Stimulated activated CD4-positive, alpha-beta T cell treated with anti-CD3 and anti-CD28 coated beads, Interleukin-12 subunit alpha, Interleukin-12 subunit beta, amount 100 ng/mL, for 48 hours (primary cell): ENCODE measurements at places on chromosomes 1 and 21.
A peak's percentile ranks its signal among the peaks of the same experiment; 100 is the strongest.

DNA sequence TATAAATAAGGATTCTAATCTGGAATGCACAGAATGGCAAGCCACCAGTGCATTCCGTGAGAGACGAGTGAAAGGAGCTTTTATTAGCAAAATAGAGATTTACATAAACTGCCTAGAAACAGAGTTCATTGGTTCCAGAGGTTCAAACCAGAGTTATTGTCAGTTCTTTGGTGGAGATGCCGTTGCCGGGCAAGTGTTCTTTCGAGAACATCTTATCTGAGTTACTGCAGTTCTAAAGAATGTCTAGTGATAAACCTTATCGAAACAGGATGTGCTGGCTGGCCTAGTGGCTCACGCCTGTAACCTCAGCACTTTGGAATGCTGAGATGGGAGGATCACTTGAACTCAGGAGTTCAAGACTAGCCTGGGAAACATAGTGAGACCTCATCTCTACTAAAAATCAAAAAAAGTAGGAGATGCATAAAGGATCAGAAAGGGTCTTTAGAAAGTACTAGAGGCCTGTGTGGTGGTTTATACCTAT, 19.9 kb upstream of the EVI5 start:
- DNase-seq = no peak

GRCh38 chr1:62394646-62395045, 42.2 kb upstream of the USP1 start:
- DNase-seq = no peak

DNA sequence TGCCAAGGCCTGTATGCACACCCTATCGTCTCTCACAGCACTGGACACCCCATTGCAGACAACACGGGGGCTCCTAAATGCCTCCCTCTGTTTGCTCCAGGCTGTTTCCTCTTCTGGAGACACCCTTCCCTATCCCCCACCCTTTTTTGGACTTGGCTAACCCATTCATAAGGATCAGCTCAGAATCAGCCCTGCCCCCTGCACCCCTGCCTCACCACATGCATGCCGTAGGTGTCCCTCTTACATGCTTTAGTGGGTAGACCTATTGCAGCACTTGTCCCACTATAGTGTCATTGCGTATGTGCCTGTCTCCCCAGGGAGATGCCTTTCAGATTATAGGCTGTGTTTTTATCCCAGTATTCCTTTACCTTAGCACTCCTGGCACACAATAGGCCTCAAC, 30.9 kb downstream of the OPTC start:
- no peak for DNase-seq

DNA sequence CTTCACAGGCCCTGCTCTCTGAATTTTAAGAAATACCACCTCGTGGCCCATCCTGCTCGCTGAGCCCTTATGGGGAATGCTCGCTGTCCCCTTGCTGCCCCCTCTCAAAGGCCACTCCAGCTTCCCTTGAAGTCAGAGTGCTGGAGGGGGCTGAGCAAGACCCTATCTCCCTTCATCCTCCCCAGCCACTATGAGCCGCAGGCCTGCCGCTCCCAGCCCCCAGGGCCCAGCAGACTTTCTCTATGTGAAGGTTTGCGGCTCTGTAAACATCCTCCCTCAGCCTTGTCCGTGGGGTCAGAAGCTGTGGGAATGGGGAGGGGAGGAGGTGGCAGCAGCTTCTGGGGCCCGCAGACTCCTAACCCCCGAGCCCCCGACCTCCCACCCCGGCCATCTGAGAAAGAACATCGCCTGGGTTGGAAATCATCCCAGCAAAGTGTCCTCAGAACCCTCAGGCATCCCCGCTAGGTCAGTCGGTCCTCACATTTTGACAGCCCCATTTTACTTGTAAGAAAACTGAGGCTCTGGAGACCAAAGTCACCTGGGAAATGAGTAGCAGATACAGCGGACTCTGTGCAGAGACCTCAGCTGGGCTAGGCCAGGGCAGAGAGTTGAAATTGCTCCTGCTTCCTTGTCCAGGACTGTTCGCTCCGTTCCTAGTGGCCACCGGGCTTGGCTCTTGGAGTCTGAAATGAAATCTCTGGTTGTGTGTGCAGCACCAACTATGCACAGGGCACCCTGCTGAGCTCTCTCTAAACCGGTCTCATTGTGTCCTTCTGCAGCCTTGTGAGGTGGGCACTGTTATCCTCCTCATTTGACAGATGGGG, 4.4 kb downstream of the KCNQ4 start:
- DNase-seq = no peak

GRCh38 chr21:37342046-37342632, 24.4 kb upstream of the DYRK1A start:
- no peak for DNase-seq

GRCh38 chr1:171916315-171916771, 75.0 kb downstream of the DNM3 start:
- DNase-seq = no peak

DNA sequence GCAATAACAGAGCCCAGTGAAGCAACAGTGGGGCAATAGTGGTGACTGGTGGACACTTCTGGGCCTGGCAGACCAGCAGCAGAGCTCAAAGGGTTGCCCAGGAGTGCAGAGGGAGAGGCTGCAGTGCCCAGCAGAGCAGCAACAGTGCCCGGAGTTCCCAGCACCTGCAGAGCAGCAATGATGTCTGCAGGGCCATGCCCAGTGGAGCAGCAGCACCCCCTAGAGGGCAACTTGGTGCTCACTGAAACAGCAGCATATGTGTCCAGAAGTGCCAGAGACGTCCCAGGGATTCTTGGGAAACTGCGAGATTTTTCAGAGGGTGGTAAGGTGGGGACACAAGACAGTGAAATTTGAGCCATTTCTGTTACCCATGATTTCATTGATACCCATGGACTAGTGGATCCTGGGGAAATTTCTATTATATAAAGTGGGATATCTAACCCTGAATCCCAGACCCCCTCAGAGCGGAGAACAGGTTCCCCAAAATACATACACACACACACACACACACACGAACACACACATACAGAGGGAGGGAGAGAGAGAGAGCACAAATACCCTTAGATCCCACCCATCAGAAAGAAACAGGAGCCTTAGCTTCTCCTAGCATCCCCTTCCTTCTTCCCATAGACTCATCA, 156.9 kb upstream of the GJB5 start:
- peak; percentile 28 for DNase-seq

DNA sequence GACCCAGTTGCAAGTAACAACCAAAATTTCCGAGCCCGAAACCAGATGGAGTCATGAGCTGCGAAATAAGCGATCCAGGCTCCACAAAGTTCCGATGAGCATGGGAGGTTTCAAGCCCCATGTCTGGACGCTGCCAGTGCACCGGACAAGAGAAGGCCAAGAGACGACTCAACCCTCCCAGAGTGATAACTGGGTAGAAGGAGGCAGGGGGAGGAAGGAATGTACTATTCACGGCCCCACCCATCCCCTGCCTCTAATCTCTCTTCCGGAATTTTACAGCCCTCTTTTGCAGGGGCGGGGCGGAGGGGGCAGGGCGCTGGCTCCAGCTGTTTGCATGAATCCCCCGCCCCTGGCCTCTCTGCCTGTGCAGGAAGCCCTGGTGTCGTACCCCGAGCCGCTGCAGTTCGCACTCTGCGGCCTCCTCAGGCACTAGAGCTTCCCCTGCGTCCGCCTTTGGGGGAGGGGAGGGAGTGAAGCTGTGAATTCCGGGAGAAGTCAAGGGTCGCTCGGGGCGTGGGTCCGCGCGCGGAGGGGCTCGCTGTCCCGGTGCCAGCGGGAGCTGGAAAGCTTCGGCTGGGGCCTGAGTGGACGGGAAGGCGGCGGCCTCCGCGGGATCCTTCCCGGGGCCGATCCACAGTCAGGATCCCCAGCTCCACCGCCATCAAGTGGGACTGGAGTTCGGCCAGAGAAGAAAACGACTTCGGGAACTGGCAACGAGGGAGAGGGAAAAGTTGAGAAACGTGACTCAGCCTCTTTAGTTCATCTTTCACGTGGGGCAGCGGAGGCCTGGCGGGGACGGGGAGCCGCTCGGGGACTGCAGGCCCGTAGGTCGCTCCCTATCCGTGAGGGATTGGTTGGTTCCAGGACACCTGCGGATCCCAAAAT, 6.3 kb upstream of the PTP4A2 start:
- peak; percentile 68 for DNase-seq

DNA sequence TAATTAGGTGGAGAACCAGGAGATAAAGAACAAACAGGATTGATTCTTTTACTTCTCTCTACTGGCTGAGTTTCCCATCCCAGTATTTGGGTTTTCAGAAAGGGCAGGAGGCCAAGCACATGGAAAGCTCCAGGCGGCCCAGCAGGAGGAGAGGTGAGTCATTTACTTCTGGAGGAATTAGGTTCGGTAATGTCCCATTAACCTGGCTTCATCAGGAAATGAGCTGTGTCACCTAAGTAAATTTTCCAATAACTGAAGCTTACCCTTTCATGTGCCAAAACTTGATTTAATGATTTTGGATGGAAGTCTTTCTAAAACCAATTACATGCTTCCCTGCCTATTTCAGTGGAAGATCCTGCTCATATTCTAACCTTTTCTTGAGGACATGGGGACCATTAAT, 257.6 kb upstream of the USP24 start:
- DNase-seq = no peak

DNA sequence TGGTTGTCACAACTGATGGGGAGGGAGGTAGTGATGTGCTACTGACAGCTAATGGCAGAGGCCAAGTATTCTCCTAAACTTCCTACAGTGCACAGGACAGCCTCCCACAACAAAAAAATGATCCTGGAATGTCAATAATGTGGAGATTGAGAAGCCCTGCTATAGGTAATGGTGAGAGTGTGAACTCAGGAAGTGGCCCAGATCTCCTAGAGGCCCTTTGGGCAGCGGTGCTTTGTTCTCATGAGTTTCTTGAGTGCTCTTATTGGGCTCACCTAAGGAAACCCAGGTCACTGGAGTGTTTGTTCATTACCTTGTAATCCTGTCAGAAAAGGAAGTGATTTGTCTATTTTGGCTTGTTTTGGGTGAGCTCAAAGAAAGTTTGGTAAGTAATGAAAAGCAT, 5.9 kb downstream of the OTUD3 start:
- no peak for DNase-seq

GRCh38 chr21:14757533-14758327, 211.6 kb upstream of the SAMSN1 start:
- no peak for DNase-seq

DNA sequence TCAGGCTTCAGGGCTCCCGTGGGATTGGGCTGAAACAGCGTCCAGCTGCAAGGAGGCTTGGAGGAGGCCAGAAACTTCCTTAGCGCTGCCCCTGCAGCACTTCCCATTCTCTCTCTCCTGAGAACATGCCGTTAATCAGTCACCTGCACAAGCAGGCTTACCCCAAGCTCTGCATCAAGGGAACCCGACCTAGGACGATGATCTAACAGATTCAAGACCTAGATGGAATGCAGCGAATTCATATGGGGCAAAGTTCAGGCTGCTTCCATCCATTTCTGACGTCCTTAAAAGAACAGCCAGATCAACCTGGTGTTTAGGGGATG, 114.1 kb downstream of the ERG start:
- DNase-seq = no peak

- DNase-seq = no peak
Observed at GRCh38 chr1:65114322-65114721, 33.7 kb upstream of the AK4 start.

GRCh38 chr1:116908266-116908665, 1.4 kb upstream of the PTGFRN start:
- DNase-seq = no peak

DNA sequence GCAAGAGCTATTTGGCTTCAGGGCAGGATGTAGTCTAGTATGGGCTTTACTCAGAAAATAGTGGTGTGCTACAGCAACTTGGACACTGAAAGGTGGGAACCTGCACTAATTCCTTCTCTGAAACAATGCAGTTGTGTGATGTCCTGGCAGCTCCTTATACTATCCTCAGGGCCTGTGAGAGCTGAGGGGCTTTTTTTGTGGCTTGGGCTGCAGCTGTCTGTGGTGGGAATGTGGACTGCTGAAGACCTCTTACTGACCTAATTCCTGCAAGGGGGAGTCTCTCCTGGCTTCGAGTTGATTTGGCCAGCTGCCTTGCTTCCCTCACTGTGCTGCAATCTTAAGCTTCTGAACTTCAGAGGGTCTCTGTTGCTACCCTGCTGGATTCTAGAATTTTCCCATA, 22.3 kb upstream of the CHODL start:
- no peak for DNase-seq

- DNase-seq = no peak
Observed at GRCh38 chr1:160210561-160210960, 5.4 kb downstream of the PEA15 start.

- no peak for DNase-seq
Observed at GRCh38 chr1:68205794-68206358, 26.4 kb downstream of the WLS start.

DNA sequence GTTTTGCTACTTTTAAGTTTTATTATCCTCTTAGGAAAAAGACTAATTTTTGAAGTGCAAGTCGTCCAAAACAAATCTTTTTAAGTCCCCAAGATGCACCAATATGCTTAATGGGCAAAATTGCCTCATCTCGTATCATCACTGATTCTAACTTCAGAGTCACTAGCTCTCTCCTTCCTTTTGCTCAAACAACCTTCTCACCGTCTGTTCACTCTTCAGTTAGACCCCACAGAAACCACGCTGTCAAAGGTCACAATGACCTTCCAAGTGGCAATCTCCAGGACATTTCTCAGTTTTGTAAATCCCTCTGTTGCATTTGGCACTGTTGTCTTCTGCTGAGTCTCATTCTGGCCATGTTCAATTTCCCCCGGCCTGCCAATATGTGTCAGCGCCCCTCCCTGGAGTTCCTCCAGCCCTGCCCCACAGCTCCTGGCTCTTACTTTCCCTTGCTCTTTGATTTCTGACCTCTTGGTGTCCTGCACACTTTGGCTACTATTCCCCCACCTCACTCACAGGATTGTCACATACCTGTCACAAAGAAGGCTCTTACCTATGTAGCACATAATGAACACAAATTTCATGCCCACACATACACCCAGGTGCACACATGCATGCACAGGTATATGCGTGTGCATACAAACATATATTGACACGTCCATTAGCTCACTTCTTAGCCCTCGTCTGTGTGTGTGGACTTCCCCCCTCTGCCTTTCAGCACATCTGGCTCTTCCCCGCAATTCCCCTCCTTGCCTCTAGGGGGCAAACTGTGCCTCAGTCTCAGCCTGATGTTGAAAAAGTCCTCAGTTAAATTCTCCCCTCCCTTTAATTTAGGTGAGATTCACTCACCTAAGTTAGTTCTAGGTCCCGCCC, 354.0 kb upstream of the DUSP10 start:
- DNase-seq = peak; percentile 43

DNA sequence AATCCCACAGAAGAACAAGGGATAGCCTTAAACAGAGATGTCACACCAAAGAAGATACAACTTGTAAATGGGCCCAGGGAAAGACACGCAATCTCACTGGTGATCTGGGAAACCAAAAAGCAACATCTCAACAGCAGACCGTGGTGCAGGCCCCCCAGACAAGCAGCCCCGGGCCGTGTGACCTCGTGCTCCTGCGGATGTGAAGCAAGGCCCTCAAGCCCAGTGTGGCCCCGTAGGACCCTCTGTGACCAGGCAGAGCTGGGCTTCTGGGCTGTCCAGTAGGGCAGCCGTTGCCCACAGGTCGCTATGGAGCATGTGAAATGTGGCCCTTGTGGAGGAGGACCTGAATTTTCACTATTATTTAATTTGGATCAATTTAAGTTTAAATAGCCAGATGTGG, 34.9 kb upstream of the TMEM52 start:
- DNase-seq = no peak
